ENCODE measurements at places on chromosomes 1 and 21.

GRCh38 chr1:22801761-22802160, 91.1 kb downstream of the EPHB2 start:
- DNase-seq, result no peak

- no peak for DNase-seq
Measured at GRCh38 chr1:230518511-230518910, 92.4 kb upstream of the PGBD5 start.

DNA sequence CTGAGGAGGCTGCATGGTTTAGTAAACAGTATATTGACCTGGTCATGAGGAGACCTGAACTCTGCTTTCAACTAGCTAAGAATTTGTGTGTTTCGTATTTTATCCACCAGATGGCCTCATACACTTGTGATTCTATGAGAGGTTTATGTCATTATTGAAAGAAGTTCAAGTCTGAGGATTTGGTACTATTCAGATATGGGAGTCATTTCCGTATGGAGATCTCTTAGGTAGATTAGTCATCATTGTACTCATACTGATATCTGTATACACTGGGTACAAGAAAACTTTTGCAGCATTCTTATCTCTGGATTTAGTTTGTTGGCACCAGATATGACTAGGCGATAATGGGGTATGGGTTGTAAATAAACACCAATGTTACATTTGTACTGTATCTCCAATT, 26.6 kb downstream of the ATF6 start:
- no peak for DNase-seq

- DNase-seq, result no peak
Measured at GRCh38 chr1:85318217-85318616, 41.8 kb upstream of the BCL10 start.

- DNase-seq, result no peak
Measured at GRCh38 chr1:41619511-41620364, 135.3 kb upstream of the EDN2 start.

DNA sequence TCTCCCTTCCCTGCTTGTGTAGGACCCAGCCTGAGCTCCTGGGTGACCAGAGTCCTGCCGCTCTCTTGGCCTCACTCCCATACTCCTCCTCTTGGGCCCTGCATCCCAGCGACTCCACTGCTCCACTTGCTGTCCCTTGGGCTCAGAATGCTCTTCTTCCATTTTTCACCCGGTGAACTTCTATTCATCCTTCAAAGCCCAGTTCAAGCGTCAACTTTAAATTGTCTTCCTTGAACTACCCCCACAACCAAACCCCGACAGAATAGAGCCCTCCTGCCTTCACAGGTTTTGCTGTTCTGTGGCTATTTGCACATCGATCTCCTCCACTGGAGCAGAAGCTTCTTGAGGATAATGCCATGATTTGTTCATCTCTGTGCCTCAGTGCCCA, 215.4 kb upstream of the EDN2 start:
- DNase-seq, result no peak

- DNase-seq, result no peak
Measured at GRCh38 chr1:78051005-78051404, 5.2 kb downstream of the GIPC2 start.

DNA sequence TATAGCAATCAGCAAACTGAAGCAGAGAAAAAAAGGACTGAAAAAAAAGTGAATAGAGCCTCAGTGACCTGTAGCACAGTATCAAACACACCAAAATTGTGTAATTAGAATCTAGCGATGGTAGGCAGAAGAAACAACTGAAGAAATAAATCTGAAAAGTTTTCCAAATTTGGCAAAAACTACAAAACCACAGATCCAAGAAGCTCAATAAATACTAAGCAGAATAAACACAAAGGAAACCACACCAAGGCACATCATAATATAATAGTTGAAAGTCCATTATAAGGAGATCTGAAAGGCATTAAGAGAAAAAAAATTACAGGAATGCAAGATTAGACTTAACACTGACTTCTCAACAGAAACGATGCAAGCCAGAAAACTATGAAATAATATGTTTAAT, 7.1 kb upstream of the IL12RB2 start:
- DNase-seq, result no peak

DNA sequence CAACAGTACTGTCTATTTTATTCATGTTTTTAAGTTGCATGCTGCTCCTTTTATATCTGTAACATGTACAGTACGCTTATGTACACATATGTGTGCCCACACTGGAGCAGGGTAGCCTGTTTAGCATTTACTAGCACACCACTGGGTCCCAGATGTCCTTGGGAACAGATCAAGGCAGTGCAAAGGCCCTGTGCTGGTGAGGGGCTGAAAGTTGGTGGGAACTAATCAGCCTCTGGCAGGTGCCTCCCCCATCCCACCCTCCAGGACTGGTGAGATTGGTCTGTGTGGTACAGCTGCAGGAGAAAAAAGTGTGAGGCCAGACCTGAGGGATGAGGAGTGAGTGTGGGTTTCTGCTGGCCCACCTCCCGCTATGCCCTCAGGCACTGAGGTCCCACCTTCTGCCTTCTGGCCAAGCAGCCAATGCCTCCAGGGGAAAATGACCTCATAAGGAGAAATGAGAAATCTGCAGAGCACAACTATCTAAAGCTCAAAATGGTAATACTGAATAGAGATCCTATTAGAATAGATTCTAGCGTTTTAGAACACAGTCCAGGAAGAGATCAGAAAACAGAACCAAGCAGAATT, 58.9 kb downstream of the POFUT2 start:
- no peak for DNase-seq

GRCh38 chr1:165486663-165487062, 41.7 kb upstream of the RXRG start:
- peak; percentile 54 for DNase-seq

GRCh38 chr1:51819810-51820209, 58.7 kb downstream of the NRDC start:
- DNase-seq, result no peak

DNA sequence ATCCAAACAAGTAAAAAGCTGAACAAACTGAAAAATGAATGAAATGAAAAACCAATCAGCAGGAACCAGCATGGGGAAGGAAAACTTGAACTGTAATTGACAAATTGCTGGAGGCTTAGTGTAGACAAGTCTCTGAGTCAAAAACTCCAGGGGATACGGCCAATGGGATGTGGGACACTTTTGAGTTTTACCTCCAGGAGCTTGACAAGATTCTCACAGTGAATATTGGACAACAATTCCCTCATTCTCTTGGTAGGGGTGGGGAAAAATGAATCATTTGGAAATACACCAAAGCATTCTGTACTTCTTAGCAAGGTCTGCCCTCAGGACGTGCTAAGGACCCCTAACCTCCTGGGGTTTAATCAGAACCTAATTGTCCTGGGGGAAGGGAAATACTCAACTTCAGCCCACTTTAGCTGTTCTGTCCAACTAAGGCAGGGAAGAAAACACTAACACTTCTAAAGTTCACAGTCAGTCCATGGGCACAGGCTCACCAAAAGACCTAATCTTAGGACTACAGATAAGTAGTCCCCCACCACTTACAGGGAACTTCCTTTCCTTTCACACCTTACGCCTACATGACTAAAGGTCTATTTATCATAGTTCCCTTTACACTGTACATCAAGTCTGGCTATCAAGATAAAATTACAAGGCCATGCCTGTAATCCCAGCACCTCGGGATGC, 60.7 kb upstream of the CDC42BPA start:
- no peak for DNase-seq

DNA sequence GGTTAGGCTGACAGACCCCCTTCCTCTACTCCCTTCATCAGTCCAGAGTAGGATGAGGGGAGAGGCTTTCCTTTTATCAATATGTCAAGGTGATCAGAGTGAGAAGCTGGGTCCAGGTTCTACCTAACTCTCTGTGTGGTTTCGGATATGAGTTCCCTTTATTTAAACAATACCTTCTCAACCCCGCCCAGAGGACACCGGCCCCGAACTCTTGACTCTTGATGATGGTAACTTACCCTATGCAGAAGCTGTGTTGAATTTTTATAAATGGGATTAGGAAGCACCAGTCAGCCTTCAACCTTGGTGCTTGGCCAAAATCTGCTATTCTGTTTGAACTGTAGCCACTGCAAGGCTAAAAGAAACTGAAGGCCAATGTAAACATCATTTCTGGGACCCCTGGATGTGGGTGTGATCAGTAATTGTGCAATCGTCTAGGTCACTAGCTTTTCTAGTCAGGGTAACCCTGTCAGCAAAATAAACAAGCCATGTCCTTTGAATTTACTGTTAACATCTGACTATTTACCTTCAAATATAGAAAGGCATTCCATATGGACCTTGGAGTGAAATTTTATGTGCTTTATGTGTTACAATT, 398.3 kb downstream of the SEC16B start:
- no peak for DNase-seq

- DNase-seq, result no peak
Measured at GRCh38 chr1:227937031-227937837, 10.5 kb downstream of the WNT9A start.

- no peak for DNase-seq
Measured at GRCh38 chr1:212141404-212141803, 105.9 kb downstream of the DTL start.

- no peak for DNase-seq
Measured at GRCh38 chr1:58576325-58576726, 726 bp downstream of the TACSTD2 start.

GRCh38 chr1:81478219-81478618, 322.5 kb upstream of the ADGRL2 start:
- peak; percentile 19 for DNase-seq

GRCh38 chr1:6273380-6273891, 12.5 kb upstream of the GPR153 start:
- no peak for DNase-seq

DNA sequence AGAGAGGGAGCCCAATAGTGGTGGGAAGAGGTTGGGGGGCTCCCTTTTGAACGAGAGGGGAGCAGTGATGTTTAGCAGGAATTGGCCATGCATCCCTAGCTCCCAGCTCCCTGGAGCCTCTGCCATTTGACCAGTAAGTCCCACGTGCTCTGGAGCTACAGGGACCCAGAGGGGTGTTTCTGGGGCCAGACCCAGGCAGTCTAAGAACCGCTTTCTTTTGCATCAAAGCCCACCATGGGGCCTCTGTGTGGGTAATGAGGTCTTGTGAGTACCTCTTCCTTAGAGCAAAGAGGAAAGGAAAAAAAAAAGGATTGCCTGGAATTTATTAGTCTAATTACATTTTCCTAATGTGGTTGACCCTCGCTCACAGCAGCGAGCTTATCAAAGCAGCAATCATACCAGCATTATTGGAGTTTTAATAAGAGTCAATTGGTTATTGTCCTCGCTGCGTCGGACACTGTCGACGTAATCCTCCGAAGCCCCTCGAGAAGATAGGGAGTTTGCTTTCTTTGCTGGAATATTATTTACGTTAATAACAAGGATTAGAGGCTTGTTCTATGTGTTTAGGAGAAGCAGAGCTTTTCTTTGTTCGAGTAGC, 17.6 kb downstream of the ACTL8 start:
- no peak for DNase-seq

GRCh38 chr21:32279377-32279680, 480 bp upstream of the MIS18A start:
- no peak for DNase-seq

- no peak for DNase-seq
Measured at GRCh38 chr1:116997066-116997465, 4.5 kb upstream of the CD101 start.

DNA sequence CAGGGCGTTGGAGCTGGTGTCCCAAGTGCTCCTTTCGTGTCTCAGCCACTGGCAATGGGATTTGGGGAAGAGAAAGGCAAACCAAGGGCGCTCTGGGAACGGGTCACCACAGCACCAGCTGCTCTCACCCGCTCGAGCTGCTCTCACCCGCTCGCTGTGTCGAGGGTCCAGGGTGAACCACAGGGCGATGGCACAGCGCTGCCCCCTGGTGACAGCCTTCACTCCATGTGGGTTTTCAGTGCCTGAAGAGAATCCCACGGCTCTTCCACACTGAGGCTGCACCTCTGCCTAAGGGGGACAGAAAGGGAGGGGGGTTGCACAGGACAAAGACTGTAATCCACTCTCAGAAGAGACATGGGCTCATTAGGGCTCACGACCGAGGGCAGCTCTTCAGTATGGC, 7.1 kb upstream of the CLDN19 start:
- no peak for DNase-seq

DNA sequence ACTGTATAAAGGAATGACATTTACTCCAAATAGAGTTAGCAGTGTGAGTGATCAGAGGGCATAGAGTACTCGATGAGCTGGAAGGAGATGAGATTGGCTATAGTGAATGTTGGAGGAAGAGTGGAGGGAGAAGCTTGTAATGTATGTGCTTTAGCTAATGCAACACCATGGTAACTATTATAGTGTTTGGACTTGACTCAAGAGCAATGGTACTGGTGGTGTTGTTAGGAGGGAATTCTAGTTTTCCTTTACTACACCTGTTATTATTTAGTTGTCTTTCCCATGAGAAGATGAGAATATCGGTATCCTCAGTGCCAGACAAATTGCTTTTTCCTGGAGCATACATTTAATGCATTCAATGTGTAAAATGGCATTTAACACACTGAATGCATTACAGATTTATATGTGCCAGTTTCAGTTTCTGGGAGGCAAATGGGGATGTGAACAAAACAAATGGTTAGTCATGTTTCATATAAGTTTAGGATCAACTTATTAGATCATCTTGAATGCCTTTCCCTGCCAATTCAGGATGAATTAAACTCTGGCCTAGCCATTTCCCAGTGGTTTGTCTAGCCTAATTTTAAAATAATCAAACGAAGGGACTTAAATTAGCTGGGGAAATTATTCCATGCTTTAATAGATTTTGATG, 291.1 kb upstream of the ADAMTS5 start:
- no peak for DNase-seq

GRCh38 chr1:52752484-52752826, 26.2 kb downstream of the ZYG11B start:
- no peak for DNase-seq

DNA sequence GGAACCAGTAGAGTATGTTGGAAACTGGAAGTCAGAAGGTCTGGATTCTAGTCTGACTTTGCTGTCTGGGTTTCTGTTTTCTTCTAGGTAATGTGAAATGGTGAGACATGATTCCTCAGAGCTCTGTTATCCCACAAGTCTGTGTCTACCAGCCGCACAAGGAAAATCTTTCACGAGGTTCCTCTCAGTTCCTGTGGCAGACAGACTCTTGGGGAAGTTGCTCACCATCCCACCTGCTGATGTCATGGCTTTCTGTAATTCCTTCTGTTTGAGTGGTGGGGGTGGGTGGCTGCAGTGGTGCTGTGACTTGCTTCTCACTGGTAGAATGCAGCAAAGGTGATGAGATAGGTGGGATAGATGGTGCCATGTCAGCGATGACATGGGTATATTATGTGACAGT, 17.1 kb upstream of the SCMH1 start:
- DNase-seq, result no peak

- no peak for DNase-seq
Measured at GRCh38 chr1:169289016-169289415, 78.6 kb downstream of the NME7 start.

DNA sequence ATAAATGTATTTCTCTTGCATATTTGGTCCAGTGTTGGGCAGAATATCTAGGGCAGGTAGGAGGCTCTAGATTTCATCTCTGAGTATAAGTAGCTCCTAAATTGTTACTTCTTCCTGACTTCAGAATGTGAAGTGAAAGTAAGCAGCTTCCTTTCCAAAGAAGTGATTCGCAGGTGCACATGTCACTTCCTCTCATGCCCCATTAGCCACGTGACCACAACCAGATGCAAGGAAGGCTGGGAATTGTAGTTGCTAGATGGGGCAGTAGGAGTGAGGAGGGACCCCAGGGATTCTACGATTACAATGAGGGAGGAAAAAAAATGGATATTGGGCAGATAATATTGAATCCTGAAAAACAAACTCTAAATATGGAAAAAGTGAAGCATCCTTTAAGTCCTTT, 113.2 kb upstream of the CYYR1 start:
- no peak for DNase-seq
